Activated CD4-positive, alpha-beta T cell treated with anti-CD3 and anti-CD28 coated beads, Interleukin-2, Interleukin-4, amounts not matched to agents 100 ng/mL and 50 ng/mL, durations not matched to agents 16 hours and 8 hours (primary cell): ENCODE measurements at places on chromosomes 4 and X.

DNA sequence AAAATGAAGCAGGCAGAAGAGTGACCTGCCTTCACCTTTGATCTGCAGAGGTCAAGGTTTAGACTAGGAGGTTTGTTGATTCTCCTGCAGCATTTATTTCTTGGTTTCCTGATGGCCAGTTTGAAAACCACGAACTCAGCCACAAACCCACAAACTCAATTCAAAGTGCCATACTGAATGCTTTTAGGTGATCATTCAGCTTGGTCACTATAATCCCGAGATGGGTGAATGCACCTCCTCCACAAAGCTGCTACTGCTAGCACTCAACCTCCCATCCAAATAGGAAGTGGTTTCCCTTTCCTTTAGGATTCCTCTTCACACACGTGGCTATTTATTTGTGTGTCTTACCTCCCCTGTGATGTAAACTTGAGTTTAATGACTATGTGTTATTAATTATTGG is 225.2 kb downstream of the MID1 start:
- DNase-seq: no peak

DNA sequence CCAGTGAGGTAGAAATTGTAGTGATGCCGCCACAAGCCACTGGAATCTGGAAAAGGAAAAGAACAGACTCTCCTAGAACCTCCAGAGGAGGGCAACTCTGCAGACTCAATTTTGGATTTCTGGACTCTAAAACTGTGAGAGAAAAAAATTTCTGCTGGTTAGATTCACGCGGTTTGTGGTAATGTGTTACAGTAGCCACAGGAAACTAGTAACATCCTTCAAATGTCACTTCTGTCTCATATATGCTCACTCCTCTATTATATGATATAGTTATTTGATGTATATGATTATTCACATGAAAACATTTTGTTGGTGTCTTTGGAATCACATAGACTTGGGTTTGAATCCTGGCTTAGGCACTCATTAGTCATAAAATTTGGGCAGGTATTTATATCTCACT is 18.8 kb downstream of the LDOC1 start:
- DNase-seq: peak; percentile 17

DNA sequence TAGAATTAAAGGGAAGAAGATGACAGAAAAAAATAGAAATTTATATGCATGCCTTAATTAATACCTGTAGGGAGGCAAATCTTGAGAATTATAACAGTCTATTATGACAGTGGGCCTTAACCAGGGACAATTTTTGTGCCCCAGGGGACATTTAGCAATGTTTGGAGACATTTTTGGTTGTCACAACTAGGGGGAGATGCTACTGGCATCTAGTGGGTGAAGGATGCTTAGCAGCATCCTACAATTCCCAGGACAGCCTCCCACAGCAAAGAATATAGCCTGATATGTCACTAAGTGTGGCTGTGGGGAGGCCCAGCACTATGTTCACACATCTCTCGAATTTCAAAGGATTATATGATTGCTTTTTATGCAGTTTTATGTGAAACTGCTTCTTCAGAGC is 10.5 kb downstream of the GPR82 start:
- peak; percentile 26 for DNase-seq

GRCh38 chr4:164383358-164384220 is 370.3 kb upstream of the SMIM31 start:
- no peak for DNase-seq

GRCh38 chrX:71366674-71367256 is 608 bp downstream of the TAF1 start:
- DNase-seq: peak; percentile 12

DNA sequence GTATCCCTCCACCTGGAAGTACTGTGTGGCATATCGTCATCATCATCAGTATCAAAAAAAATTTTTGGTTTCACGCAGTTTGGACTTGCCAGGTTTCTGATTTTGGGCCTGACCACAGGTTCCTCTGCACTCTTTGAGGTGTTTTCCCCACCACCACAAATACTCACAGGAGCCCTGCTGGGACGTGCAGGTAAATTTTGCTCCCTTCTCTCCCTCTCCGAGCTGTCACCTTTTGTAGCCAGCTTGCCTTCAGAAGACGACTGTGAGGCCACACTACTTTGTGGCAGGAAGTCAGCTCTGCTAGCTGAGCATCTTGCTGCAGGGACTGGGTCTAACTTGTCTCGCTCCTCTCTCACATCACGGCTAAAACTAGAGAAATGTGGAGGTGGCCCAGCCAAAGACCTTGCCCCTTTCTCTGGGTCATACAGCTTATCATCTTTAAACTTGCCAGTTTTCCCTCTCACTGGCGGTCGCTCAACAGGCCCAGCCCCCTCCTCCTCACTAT is 2.8 kb downstream of the PJA1 start:
- no peak for DNase-seq

GRCh38 chr4:80454556-80454955 is 119.0 kb downstream of the CFAP299 start:
- no peak for DNase-seq

GRCh38 chr4:83870328-83870950 is 334.5 kb downstream of the GPAT3 start:
- no peak for DNase-seq

DNA sequence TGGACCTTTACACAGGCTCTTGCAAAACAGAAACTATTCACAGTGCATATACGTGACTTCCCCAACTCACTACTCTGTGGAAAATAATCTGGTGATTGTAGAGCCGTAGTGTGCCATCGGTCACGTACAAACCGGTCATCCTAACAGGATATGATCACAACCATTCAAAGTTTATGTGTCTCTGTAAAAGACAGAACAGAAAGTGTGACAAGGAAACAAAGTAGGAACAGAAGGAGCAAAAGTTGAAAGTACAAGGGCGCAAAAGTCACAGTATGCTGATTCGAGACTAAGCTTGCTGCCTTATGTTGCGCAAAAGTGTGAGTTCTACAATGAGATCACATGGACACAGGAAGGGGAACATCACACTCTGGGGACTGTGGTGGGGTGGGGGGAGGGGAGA is 18.6 kb downstream of the MEPE start:
- no peak for DNase-seq

GRCh38 chrX:17376431-17377077 is 1.6 kb downstream of the NHS start:
- no peak for DNase-seq

DNA sequence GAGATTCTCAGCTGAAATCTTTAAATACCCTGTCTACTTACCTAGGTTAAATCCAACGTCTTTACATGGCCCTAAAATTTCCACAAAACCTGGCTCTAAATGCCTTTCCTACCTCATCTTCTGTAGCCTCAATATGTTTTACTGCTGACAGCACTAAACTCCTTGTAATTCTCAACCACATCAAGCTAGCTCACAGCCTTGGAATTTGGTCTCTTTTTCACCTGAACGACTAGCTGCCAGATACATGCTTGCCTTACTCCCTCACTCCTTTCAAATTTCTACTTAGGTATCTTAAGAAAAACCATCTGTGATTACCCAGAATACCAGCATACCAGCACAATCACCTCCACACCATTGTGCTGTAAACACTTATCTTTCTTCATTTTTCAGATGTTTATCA is 635.6 kb upstream of the PCDH10 start:
- DNase-seq: no peak

DNA sequence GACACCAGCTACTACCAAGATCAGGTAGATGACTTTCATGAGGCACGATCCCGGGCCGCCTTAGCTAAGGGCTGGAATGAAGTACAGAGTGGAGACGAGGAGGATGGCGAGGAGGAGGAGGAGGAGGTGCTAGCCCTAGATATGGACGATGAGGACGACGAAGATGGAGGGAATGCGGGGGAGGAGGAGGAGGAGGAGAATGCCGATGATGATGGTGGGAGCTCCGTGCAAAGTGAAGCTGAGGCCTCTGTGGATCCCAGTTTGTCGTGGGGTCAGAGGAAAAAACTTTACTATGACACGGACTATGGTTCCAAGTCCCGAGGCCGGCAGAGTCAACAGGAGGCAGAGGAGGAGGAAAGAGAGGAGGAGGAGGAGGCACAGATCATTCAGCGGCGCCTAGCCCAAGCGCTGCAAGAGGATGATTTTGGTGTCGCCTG is 481 bp downstream of the UTP3 start:
- DNase-seq: no peak

GRCh38 chr4:81142744-81143143 is 72.3 kb downstream of the PRKG2 start:
- no peak for DNase-seq

DNA sequence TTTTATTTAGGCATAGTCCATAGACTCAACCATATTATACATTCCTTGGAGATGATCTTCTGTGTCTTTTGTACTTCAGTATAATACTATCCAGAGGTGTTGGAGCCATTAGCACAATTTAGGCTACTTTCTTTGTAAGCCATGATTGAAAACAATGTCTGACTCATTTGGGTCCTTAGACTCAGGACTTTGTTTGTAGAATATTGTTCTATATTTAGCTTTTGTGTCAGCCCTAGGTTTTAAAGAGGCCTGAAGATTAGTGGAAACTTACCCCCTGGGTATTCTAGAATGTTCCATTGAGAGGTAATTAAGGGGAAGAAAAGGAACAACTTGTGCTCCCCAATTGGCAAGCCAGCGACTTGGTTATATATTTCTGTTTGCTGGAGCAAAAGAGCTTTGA is 145.2 kb upstream of the SCML1 start:
- no peak for DNase-seq

- DNase-seq: no peak
Observed at GRCh38 chrX:72137846-72138495, 6.3 kb upstream of the RTL5 start.

GRCh38 chrX:11423362-11423818 is 130.2 kb downstream of the AMELX start:
- DNase-seq: no peak

DNA sequence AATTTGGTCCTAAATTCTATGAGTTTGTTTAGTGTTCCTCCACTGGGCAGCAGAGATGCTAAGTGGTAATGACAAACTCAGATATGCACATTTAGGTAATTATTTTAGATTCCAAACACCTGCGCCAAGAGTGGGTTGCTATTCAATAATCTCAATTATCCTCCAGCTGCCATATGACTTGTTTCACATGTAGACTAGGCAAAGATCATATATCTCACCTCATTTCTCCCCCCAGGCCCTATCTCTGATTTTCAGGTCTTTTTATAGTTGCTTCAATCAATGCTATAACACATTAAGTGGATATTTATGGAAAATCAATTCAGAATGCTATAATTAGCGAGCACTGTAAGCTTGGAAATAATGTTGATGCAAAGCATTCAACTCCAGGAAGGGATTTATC is 217.6 kb downstream of the KCTD8 start:
- no peak for DNase-seq
